ENCODE measurements at places on chromosomes 2 and 18.

GRCh38 chr2:130920415-130921163, 83.9 kb downstream of the ARHGEF4 start:
- DNase-seq = peak; percentile 78

GRCh38 chr2:151523850-151524249, 114.1 kb downstream of the RIF1 start:
- DNase-seq = no peak

GRCh38 chr2:59903994-59904544, 649.4 kb downstream of the BCL11A start:
- DNase-seq = no peak

GRCh38 chr2:84429328-84429727, 29.8 kb downstream of the SUCLG1 start:
- no peak for DNase-seq

- DNase-seq = no peak
These were observed 72.7 kb downstream of the PTPN2 start for GRCh38 chr18:12811191-12811950.

GRCh38 chr18:46704816-46705215, 47.8 kb upstream of the LOXHD1 start:
- no peak for DNase-seq

- DNase-seq = no peak
These were observed 48.7 kb downstream of the TNS1 start for GRCh38 chr2:217954051-217954450.

DNA sequence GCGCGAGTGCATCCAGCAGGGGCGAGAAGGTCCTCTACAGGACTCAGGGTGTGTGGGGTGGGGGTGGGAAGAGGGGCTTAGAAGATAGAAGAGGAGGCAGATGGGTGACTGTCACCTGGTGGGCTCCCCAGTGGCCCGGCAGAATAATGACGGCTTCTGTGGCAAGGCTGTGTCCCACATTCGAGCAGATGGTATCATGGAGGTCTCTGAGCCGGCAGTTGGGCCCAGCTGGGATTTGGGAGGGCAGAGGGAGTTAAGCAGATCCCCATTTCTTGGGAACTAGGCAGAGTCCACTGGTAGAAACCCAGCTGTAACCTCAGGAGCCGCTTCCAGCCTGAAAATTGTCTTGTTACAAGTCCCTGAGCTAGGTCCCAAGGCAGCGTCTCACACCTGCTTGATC, 28.4 kb upstream of the DTNB start:
- DNase-seq = no peak

GRCh38 chr2:219499058-219499307, 292 bp downstream of the GMPPA start:
- no peak for DNase-seq

- no peak for DNase-seq
These were observed 162.2 kb upstream of the TACR1 start for GRCh38 chr2:75361486-75361885.

DNA sequence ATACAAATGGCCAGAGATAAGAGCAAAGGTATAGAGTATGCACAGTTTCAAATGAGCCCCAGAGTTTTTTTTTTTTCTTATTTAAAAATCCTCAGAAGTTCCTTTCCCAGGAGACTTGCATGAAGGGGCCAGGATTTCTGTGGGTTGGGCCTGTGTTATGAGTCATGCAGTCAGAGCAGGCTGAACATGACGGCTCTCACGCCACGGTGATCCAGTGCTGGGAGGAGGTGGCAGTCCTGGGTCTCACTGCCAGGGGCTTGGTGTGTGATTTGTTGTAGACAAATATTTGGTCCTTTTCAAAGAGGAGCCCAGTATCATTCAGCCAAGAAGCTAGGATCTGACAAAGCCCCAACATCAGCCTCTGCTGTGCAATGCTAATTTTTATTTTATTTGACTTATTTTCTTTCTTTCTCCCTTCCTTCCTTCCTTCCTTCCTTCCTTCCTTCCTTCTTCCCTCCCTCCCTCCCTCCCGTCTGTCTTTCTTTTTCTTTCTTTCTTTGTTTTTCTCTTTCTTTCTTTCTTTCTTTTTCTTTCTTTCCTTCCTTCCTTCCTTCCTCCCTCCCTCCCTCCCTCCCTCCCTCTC, 10.4 kb upstream of the KCNE4 start:
- no peak for DNase-seq

DNA sequence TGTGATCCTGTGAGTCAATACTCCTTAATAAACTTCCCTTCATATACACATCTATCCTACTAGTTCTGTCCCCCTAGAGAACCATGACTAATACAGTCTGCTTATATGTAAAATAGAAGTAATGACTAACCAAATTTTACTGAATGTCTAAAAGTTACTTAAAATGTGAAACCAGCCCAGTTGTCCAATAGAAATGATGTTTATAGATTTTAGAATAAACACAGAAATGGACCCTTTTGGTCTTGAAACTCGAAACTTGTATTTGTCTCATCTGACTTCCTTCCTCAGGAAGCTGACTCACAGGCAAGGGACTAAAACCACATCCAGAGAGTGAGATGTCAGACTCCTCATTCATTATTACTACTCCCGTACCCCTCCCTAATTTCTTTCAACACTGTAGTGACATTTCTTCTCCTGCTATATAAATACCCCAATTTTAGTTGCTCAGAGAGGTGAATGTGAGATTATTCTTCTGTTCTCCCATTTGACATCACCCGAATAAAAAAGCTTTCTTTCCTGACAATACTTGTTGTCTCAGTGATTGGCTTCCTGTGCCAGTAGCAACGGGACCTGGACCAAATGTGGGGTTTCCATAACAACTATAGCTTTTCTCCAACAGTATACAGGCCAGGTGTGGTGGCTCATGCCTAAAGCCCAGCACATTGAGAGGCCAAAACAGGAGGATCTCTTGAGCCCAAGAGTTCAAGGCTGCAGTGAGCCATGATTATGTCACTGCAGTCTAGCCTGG, 486.0 kb downstream of the ERBB4 start:
- DNase-seq = no peak

DNA sequence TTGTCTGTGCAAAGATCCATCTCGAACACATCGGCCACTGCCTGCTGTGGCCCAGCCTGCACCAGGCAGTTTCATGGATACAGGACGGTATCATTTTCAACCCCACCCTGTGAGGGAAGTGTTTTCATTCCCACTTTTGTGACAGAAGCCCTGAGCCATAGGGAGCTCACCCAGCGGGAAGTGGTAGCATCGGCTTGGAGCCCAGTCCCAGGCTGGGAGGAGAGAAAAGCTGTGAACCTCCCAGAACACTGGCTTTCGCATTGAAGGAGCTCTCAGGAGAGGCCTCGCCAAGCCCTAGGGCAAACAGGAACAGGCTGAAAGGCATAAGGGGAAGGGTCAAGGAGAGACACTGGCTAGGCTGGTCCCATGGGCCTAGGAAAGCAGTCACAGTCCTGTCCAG, 166.1 kb downstream of the TFCP2L1 start:
- DNase-seq = no peak

DNA sequence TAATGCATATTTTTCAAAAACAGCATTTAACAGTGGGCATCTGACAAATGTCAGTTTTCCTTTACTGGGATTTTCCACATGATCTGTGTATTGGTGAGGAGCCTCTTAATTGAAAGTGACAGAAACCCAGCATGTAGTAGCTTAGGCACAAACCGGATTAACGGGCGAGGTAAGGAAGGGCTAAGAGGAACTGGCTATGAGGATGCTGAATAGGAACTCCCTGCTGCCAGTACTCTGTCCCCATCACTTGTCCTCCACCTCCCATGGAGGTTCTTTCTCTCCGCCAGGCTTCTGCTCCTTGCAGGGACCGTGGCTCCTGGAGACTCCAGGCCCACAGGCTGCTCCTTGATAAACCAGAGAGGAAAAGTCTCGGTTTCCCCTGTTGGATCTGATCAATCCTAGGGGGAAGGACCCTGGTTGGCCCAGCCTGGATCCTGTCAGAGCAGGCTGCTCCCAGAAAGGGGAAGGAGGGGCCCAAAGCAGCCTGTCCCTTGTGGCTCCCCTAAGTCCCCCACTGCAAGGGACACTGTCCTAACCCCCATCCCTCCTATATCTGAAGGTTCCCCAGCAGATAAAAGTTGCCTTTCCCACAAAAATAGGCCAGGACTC, 10.3 kb downstream of the TEX44 start:
- no peak for DNase-seq

DNA sequence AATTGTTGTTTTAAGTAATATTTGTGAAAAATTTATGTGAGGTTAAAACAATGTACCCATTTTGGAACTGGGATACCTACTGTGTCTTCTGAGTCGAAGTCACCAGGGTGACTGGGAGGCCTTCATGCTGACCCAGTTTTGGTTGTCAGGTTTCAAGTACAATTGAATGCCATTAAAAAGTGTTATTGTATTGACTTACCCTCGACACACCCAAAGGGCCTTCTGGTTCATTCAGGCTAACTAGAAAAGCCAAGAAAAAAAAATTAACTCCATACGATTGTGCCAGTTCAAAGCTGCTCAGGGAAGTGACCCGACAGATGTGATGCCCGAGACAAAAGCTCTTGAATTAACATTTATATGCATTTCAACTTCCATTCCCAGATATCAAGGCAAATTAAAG, 190.0 kb downstream of the ST6GAL2 start:
- DNase-seq = no peak

DNA sequence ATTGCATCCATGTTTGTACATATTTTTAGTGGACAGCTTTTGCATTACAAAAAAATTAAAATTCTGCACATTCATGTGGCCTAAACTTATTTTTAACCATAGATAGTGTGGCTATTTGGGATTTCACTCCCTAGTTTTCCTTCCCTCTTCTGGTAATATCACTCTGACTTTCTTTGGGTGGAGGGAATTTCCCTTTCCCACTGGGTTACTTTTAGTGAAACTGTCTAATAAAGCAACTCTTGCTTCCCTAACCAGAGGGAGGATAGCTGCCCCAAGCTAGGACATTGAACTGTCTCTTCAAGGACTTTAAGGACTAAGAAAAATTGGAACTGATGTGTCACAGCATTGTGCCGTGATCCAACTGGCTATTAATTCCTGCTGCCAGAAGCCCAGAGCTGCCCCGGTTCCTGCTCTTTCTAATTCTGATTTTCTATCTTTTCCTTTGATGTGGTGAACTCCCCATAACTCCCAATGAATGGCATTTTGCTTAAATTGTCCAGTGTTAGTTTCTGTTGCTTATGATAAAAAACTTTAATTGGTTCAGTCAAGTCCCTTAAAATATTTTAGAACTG, 20.0 kb upstream of the EFR3B start:
- DNase-seq = no peak

DNA sequence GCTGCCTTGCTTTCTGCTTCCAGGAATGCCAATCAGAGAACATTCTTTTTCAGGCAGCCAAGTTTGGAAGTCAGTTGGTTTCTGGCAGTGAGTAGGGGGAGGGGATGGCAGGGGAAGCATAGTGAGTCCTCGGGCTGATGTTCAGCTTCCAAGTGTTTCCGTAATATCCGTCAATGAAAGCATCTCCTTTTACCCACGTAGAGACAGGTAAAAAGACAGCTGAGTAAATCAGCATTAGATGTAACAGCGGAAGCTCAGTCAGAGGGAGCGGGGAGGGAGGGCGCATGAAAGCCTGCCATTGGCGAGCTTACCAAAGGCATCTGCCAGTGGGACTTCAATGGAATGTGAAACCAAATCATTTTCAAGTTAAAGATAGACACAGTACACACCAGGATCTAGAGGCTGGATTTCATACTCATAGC, 117.1 kb upstream of the DTNA start:
- no peak for DNase-seq

DNA sequence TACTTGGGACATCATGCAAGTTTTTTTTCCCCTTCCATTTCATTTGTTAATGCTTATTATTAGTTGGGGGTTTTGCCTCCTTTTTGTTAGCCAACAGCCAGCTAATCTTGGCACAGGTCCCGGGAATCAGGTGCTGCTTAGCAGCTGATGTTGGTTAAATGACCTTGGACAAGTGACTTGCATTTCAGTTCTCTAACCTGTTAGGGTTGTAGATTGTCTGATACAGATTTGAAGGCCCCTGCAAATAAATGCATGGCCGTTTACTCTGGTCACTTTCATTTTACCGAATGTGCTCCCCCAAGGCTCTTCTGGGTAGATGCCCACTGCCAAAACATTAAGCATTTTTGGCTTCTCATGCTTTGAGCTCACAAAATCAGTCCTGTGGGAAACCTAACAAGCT, 120.9 kb downstream of the SPTBN1 start:
- peak; percentile 23 for DNase-seq

GRCh38 chr2:74507926-74508520, 528 bp upstream of the PCGF1 start:
- DNase-seq = peak; percentile 46

DNA sequence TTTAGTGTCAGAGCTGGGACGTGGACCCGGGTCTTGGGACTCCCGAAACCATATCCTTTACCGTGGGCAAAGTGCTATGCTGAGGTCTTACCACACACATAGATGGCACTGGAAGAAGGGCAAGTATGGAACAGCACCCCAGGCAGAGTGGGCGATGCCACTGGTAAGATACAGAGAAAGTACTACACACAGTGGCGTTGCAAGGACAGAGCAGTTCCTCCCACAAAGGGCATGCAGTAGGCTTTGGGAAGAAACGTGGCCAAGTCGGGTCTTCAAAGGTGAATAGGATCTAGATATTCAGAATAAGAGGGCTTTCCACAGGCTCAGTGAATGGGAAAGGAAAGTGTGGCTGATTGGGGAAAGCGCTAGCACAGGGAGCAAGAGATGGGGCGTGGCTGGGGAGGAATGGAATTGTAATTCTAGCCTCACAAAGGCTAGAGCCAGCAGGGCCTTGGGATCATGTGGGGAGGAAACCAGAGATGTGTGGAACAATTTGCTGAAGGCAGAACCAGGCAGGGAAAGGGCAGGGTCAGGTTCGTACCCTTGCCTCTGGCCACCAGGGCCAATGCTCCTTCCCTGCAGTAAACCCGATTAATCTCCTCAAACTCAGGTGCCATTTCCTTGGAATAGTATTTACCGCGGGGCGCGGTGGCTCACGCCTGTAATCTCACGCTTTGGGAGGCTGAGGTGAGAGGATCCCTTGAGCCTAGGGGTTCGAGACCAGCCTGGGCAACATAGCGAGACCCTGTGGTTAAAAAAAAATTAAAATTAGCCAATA, 36.0 kb downstream of the PCBP1 start:
- no peak for DNase-seq

GRCh38 chr2:232368311-232368731, 10.2 kb upstream of the ALPP start:
- DNase-seq = no peak

DNA sequence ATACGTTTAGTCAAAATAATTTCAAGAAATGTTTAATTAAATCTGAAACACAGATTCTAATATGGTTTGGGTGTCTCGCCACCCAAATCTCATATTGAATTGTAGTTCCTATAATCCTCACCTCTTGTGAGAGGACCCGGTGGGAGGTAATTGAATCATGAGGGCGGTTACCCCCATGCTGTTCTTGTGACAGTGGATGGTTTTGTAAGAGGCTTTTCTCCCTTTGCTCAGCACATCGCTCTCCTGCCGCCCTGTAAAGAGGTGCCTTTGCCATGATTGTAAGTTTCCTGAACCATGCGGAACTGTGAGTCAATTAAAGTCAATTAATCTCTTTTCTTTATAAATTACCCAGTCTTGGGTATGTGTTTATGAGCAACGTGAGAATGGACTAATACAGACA, 1045.1 kb upstream of the POU3F3 start:
- no peak for DNase-seq

GRCh38 chr2:15768615-15769014, 171.7 kb upstream of the MYCN start:
- DNase-seq = no peak

Data from T47D (cell line).